CD4-positive, alpha-beta T cell treated with Interleukin-4 for 1 hour (primary cell): ENCODE measurements at places on chromosomes 1 and 21.

GRCh38 chr1:85195703-85196102 is 5.1 kb downstream of the SYDE2 start:
- DNase-seq, result no peak

- no peak for DNase-seq
These were observed 42.5 kb downstream of the WDR4 start for GRCh38 chr21:42836767-42837301.

GRCh38 chr1:174954671-174955669 is 44.8 kb upstream of the CACYBP start:
- DNase-seq, result no peak

GRCh38 chr1:235021321-235021720 is 107.3 kb downstream of the TOMM20 start:
- no peak for DNase-seq

DNA sequence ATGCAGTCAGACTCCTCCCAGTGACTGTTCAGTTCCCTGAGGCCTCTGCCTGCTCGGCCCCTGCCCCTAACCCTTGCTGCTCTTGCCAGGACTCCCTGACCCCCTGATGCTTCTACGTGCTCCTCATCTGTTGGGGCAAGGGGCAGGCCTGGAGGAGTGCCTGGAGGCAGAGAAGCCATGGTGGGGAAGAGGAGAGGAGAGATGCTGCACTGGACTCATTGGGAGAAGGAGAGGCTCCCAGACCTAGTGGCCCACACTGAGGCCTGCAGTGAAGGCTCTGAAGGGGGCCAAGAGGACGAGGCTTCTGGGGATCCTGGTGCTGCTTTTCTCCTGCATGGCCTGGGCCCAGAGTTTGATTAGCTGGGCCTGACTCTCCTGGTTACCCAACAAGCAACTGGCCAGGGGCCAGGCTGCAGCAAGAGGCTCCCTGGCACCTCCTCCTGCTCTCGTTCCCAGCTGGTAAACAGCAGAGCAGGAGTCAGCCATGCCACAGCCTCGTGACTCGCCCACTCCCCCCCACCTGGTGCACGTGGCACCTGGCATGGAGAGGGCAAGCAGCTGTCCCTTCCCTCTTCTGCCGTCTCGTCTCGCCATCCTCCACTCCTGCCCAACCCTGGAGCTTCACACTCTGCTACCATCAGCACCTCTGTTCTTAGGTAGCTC is 847 bp upstream of the RORC start:
- DNase-seq, result no peak

- no peak for DNase-seq
These were observed at the start of gene SLC37A1 for GRCh38 chr21:42513151-42513984. TSS of gene SLC37A1 (plus strand) at chr21:42513852. CDS start at chr21:42518455, 4,603 bp downstream.
